ENCODE measurements at places on chromosomes 13 and 19.

- DNase-seq: no peak
Measured at GRCh38 chr13:44303681-44304432, 69.8 kb upstream of the SERP2 start.

- peak; percentile 2 for DNase-seq
Measured at GRCh38 chr13:35598790-35599369, 122.4 kb upstream of the MAB21L1 start.

- DNase-seq: no peak
Measured at GRCh38 chr13:90838317-90838960, 509.0 kb upstream of the MIR17HG start.

DNA sequence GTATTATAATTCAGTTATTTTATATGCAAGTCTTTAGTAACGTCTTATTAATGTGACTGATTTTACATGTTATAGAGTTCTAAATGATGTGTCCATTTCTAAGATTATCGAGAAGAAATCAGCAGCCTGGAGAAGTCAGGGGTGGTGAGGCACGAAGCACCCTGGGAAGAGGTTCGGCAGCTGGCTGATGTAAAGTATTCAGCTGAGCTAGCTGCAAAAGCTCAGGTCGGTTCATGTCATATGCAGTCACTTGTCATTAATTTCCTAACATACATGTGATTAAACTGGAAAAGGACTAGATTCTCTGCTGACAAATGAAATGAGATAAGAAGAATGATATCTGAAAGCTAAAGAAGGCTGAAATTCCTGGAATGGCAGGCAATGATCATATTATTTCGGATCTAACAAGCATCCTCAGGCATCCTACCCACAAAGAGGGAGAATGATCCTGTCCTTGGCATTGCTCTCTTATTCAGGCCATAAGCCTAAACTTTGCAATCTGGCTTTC is 383.0 kb upstream of the SLITRK1 start:
- DNase-seq: no peak

DNA sequence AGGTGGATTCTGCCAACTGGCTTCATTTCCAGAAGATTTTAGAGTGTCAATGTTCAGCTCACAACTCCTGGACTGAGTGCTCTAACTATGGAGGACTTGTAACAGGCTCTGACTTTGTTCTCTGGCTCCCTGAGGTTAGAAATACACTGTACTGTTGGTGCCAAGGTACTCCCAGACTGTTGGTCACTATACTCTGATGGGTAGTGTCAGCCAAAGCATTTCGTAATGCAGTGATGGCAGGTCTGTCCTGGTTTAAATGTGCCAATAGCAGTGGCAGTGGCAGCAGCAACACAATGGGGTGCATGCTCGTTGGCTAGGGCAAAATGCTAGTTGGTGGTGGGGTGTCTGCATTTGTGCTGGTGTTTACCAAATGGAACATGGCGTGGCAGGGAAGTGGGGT is 472.2 kb downstream of the TDRD3 start:
- DNase-seq: no peak

- DNase-seq: no peak
Measured at GRCh38 chr13:73397496-73398305, 338.9 kb downstream of the KLF5 start.
